Stimulated activated CD8-positive, alpha-beta memory T cell treated with anti-CD3 and anti-CD28 coated beads, Interleukin-15, amount 100 ng/mL, for 48 hours (primary cell): ENCODE measurements at places on chromosomes 4 and X.

DNA sequence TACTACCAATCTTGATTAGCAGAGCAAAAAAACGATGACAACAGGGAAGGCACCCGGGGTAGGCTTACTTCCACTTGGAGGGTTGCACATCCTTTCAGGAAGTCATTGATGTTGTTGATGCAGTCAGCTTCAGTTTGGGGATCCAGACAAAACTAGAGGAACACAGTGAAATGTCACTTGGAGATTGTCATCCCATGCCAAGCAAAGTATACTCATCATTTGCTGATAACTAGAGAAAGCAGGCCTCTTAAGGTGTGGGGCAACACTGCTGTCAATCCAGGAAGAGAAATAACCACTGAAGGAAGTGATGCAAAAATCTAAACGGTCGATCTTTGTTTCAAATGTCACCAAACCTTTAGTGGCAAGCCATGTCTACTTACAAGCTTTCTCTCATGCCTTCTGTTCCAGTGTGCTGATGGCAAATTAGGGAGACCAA lies 1.4 kb downstream of the ARHGEF6 start:
- no peak for DNase-seq

GRCh38 chr4:155975511-155975910 lies 21.8 kb upstream of the CTSO start:
- no peak for DNase-seq

- no peak for DNase-seq
These were observed 897.5 kb upstream of the NDST4 start for GRCh38 chr4:116010923-116011322.

DNA sequence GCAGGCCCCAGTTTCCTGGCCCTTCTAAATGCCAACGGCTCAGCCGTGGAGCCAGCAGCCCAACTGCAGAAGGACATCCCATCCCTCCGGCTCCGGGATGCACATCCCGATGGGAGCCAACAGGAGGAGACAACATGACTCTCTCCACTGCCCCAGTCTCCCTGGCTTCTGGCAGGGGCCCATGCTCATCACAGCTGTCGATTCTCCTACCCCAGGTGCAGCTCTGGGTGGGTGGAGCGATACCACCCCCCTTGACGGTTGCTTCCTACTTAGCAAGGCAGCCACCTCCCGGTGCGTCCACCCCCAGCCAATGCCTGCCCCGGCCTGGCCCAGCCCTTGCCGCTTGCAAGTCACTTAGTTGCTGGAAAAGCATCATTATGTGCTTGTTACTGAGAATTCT lies 19.5 kb downstream of the ZNF275 start:
- no peak for DNase-seq

DNA sequence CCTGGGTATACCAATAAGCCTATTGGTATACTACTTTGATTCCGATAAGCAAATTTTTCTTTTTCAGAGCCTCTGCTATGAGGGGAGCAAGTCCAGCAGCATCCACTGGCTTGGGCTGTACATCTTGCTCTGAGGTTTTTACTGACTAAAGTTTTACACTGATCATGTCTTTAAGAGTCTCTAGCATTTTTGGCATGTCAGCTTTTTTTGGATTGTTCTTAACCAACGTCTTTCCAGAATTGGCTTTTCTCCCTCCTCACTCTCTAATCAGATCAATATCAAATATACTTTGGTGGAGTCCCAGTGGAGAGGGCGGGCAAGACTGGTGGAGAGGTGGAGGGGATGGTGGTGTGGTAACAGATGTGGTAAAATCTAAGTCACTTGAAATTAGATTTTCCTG lies 196.8 kb downstream of the HEPH start:
- no peak for DNase-seq

GRCh38 chr4:38189445-38189844 lies 229.2 kb downstream of the PTTG2 start:
- peak; percentile 30 for DNase-seq

DNA sequence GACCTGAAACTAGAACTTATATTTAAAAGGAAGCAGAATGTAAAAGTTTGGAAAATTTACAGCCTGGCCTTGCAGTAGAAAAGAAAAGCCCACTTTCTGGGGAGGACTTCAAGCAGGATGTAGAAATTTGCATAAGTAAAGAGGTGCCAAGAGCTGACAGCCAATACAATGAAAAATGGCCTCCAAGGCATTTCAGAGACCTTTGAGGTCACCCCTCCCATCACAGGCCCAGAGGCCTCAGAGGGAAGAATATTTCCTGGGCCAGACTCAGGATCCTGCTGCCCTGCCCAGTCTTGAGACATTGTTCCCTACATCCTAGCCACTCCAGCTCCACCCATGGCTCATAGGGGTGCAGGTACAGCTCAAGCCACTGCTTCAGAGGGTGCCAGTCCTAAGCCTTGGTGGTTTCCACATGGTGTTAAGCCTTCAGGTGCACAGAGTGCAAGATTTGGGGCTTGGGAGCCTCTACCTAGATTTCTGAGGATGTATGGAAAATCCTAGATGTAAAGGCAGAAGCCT lies 518.9 kb upstream of the INTU start:
- no peak for DNase-seq

DNA sequence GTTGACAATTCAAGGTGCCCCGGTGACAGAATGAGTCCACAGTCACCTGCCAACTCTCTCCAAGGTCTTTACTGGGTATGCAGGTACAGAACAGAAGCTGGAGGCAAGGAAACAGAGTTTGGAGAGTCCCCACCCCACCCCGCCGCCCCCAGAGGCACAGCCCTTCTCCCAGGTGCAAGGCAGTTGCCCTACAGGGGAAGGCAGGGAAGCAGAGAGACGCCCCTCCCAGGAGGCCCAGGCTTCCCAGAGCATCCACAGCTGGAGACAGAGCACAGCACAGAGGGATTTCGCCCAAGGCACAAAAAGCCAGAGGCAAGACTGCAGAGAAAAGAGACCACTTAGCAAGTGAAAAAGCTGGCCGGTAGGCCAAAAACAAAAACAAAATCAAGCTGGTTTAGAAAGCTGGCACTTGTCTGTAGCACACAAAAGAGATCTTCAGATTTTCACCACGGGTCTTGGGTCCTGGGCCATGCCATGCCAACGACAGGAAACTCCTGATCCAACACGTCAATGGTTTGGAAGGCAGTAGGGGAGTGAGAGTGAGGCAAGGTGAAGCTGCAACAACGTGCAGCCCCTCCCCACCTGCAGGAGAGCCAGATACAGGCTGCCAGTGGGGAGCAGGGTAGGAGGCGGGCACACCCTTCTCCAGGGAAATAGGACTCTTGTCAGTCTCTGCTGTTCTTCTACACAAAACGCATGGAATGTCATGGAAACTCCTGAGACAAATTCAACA lies 113.3 kb downstream of the AFAP1 start:
- no peak for DNase-seq

DNA sequence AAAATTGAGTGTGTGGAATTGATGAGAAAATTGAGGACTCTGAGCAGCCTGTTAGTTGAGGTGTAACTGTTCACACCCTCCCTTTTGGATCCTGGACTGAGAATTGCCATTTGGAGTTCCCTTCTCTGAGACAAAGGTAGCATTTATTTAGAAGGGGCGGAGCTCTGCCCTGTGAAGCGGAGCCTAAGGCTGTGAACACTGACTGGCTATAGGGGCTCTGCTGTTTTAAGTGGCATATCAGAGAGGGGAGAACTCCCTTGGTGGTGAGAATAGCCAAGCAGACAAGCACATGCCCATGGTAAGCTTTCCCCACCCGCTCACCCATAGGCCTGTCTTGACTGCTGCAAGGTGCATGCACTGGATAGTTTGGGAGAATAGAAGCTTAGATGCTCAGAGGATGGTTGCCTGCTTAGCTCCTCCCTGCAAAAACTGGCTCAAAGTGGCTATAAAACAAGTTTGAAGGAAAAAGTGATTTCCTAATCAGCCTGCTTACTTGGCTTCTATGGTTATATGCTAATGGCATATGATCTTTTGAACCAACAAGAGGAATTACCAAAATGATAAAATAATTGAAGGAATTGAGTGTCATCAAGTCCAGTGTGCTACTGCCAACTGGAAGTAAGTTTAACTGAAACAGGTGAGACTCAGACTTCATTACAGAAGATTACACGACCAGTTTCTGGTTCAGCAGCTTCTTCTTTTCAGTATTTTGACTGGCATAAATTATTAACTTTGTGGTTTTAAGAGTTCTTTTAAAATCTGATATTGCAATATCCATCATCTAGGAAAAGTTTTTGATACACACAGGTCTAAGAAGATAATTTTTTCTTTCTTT lies 108.4 kb downstream of the AFF1 start:
- no peak for DNase-seq

DNA sequence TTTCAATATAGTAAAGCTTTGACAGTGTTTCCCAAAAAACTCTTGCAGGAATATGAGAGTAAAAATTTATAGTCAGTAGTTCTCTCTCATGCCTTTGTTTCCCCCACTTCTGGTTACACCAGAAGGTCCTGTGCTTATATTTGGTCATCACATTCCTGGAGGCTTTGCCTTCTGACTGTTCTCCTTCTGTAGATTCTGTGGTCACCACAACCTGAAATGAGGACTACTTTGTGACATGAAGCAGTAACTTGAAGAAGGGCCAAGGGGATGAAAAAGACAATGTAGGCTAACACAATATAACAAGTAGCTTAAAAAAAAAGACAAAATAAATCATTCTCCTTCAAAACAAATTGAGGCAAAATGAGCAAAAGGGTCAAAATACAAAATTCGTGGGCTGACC lies 366.2 kb upstream of the NR3C2 start:
- no peak for DNase-seq

DNA sequence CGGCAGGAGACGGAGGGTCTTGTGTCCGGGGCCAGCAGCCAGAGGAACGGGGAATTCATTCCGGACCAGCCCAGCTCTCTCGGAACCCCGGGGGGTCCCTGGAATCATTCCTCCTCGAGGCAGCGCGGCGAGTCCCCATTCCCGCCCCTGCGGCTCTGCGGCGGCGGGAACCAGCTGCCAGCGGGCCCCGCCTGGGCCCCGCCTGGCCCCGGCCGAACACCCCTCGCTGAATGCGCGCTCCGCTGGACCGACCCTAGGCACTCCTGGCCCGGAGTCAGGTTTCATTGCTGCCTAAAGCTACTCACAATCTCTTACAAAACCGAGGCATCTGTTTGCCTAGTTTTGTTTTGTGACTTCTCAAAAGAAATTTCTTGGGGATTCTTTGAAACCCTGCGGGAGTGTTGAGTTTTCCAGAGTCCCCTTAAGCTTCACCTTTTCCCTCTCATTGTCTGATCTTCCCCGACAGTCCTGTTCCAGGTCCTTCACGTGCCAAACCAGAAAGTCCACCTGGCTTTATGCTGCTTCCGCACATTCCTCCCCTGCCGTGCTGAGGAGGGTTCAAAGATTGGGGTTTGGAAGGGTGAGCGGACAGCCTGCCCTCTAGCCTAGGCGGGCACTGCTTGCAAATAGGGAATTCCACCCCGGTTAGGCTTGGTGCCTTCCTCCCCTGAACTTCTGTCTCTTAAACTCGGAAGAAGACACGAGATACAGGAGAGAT lies 789 bp downstream of the ARHGAP10 start:
- no peak for DNase-seq

DNA sequence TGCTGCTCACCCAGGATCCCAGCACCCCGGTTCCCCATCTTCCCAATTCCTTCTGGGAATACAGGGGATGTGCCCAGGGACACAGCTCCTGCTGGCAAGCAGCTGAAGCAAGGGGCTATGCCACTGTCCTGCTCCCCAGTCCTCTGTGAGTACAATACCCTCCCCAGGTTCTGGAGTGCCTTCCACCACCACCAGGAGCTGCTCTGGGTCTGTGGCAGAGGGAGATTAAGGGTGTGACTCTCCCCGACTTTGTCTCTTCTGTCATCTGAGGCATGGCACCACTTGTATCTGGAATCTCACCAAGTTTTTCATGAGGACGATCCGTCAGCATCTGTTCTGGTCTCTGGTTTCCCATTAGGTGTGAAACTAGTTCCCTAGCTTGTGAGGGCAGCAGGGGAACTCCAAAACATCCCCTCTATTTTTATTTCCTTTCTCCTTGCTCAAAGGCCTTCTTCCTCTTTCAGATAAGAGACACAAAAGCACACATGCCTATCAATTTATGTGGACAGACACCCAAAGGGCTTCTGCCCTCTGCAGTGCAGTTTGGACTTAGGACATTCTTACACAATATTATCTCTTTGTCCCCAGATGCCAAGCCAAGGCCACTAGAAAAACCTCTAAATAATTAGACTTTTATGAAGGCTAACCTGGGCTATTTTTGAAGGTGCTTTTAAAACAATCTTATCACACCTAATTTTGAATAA lies 26.8 kb downstream of the MGST2 start:
- no peak for DNase-seq

DNA sequence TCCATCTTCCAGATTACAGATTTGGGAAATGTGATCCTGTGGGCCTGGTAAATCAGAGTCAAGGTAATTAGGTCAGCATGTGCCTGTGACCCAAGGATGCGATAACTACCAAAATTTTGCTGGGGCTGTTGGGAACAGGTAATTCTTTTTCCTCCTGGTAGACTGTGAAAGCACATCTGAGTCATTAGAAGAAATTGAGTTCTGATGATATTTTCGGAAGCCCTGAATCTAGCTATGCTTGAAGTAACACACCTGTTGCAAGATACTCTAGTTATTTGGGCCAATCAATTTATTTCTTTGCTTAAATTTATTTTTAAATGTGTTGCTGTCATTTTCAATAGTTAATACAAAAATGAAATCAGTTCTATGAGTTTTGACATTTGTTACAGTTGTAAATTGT lies 903.6 kb downstream of the RPA4 start:
- DNase-seq, result no peak

GRCh38 chr4:78691334-78691754 lies 84.8 kb upstream of the BMP2K start:
- no peak for DNase-seq

DNA sequence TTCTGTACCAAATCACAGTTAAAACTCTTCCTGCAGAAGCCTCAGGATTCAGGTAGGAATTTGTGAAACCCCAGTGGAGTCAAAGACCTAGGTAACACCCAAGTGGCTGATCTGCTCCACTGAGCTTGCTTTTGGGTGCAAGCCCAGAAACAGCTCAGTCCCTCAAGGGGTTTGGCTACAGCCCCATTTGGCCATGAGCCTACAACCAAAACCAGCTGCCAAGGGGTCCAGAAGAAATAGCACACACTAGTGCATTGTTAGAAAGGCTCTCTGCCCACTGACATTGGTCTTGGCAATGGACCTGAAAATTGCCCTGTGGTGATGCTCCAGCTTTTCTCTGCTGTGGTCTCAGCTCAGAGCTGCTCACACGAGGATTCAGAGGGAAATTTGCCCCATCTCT lies 577.4 kb upstream of the INTU start:
- DNase-seq, result no peak

DNA sequence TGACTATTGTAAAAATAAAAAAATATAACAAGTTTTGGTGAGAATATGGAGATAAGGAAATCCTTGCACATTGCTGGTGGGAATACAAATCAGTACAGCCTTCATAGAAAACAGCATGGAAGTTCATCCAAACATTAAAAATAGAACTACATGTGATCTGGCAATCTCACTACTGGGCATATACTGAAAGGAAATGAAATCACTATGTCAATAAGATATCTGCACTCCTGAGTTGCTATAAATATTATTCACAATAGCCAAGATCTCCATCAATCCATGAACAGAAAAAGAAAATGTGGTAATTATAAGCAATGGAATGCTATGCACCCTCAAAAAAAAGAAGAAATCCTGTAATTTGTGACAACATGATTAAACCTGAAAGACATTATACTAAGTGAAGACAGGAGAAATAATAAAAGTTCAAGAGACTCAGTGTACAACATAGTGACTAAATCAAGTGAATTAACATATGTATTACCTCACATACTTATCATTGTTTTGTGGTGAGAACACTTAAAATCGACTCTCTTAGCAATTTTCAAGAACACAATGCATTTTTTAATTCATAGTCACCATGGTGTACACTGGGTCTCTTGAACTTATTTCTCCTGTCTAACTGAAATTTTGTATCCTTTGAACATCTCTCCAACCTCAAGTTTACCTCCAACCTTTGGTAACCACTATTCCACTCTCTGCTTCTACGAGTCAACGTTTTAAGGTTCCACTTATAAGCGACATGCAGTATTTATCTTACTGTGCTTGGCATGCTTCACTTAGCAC lies 1703.7 kb upstream of the AGA start:
- no peak for DNase-seq
